Activated CD8-positive, alpha-beta memory T cell treated with anti-CD3 and anti-CD28 coated beads, Interleukin-2, amount 10 ng/mL, durations not matched to agents 7 days and 5 days (primary cell): ENCODE measurements at places on chromosomes 16 and 17. TPM values are rescaled to one million over a fixed set of nuclear protein-coding genes. Genes with fewer than 3 reads are reported as not detected.

DNA sequence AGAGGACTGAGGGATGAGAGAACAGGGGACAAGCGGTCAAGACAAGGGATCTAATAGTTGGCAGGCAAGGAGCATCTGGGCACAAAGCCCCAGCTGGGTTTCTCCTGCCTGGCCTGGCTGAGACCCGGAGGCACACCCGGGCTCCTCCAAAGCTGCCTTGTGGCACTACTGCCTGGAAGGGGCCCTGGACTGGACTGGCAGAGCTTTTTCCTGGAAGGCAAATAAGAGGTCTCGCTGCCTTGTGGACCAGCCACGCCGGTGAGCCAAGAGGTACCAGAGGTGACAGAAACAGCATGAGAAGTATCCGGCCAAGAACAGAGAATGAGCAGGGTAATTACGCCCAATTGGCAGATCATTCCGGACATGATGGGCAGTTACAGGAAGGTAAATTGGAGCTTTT, 64.6 kb downstream of the GTF3C1 start:
- no peak for DNase-seq

DNA sequence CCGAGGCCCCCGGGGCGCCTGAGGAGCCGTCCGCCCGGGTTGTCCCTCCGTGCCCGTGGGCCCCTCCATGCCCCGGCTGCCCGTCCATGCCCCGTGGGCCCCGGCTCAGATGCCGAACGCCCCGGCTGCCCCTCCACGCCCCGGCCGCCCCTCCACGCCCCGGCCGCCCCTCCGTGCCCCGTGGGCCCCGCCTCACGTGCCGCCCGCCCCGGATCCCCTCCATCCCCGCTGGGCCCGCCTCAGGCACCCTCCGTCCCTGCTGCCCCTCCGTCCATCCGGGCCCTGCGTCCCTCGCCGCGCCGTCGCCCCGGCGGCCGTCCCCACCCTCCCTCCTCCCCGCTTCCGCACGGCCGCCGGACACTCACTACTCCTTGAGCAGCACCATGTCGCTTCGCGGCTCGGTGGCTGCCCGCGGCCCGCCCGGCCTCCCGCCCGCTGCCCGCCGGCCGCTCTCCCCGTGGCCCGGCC, 382 bp downstream of the PITPNA start:
- DNase-seq: no peak

DNA sequence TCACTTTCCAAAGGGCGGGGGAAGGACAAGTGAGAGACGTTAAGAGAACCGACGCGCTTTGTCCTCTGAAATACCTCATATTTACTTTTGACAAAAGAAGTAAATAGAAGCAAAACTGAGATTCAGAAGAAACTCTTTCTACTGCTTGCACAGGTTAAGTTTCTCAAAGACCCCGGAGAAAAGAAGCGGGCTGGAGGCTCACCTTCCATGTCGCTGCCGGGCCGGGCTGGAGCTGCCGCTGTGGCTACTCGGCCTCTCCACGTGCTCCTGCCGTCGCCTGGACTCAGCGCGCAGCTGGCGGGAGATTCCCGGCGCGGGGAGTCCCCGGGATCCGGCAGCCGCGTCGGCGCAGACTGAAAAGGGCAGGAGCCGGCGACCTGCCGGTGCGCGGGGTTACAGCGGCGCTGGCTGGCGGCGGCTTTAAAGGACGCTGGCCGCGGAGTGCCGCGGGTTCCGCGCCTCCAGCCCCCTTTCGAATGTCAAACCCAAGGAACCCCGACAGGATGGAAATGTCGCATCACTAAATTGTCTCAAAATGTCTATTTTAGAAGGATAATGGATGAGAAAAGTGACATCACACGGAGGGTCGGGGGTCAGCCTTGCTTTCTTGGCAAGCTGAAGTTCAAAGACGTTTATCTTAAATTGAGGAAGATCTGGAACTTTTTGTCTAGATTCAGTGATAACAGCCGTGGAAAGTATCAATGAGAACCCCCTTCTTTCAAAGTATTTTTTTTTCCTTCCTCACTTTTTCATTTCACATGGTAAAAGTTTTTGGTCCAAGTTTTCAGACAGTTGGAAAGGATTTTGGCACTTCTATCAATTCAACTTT, at the start of gene IKZF3:
IKZF3 (minus strand) TSS at position 395 of the 829 bp plus-strand sequence; CDS start at position 209, 186 bp downstream.
- peak; percentile 87 for DNase-seq

DNA sequence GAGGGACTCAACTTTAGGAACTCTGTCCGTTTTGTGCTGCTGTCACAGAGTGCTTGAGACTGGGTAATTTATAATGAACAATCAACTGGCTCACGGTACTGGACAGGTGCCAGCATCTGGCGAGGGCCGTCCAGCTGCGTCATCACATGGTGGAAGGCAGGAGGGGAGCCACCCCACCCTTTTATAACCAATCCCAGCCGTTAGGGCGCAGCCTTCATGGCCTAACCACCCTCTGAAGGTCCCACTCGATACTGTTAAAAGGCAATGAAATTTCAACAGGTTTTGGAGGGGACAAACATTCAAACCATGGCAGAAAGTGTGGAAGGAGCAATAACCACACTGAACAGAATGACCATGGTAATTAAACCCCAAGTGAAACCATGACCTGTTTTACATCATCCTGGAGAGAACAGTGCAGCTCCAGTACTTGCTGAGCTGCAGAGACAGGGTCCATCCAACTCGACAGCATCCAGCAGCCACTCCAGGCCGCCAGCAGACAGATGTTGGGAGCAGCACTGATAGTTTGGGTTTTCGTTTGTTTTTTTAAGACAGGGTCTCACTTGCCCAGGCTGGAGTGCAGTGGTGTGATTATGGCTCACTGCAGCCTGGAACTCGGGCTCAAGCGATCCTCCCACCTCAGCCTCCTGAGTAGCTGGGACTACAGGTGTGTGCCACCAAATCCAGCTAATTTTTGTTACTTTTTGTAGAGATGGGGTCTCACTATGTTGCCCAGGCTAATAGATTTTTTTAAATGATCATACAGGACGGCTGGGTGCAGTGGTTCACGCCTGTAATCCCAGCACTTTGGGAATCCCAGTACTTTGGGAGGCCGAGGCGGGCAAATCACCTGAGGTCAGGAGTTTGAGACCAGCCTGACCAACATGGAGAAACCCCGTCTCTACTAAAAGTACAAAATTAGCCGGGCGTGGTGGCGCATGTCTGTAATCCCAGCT, 11.0 kb downstream of the CHMP6 start:
- no peak for DNase-seq

DNA sequence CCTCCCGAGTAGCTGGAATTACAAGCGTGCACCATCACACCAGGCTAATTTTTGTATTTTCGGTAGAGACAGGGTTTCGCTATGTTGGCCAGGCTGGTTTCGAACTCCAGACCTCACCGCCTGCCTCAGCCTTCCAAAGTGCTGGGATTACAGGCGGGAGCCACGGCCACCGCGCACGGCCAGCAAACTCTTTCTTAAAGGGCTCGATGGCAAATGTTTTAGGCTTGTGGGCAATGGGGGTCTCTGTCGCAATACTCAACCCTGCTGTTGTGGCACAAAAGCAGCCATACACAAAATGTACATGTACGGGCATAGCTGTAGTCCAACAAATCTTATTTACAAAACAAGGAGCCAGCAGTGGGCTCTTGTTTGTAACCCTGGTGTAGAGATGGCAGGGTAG, 18.4 kb downstream of the PARN start:
- DNase-seq: no peak

DNA sequence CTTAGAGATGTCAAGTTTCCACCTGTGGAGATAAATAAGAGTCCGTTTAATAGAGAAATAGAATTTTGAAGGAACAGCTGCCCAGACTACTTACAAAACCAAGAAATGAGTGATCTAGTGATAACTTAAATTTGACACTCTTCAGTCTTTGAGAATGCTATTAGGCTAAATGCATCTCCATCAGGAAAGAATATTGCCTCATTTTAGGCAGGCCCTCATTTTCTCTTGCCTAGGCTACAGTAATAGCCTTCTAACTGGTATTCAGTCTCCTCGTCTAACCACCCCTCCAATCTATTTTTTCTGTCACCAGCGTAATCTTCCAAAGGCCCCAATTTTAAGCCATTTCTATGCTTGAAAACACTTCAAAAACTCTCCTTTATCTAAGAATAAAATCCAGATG, 537.8 kb upstream of the CA10 start:
- DNase-seq: no peak

DNA sequence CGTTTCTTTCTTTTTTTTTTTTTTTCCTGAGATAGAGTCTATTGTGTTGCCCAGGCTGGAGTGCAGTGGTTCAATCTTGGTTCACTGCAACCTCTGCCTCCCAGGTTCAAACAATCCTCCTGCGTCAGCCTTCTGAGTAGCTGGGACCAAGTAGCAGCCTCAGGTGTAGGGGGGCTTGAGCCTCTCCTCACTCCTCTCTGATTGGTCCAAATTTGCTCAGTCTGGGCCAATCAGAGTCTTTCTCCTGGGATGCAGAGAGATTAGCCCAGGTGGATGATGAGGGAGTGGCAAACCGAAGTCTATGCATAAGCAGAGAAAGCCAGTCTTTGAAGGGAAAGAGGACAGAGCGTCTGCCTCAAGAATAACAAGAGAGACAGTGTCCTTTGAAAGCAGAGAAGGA, 99.0 kb downstream of the BMERB1 start:
- no peak for DNase-seq

GRCh38 chr17:28043741-28044140, 1.3 kb downstream of the NLK start:
- no peak for DNase-seq

- DNase-seq: no peak
Measured at GRCh38 chr16:88287219-88287618, 95.5 kb upstream of the ZNF469 start.

DNA sequence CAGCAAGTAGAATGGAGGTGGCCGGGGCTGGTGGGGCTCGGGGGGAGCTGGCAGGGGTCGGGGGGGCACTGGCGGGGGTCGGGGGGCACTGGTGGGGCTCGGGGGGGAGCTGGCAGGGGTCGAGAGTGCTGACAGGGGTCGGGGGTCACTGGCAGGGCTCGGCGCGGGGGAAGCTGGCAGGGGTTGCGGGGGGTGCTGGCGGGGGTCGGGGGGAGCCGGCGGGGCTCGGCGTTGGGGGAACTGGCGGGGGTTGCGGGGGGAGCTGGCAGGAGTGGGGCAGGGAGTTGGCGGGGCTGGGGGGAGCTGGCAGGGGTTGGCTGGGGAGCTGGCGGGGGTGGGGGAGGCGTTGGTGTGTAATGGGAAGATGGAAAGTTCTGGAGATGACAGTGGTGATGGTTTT, 25.1 kb downstream of the CCDC57 start:
- DNase-seq: no peak

DNA sequence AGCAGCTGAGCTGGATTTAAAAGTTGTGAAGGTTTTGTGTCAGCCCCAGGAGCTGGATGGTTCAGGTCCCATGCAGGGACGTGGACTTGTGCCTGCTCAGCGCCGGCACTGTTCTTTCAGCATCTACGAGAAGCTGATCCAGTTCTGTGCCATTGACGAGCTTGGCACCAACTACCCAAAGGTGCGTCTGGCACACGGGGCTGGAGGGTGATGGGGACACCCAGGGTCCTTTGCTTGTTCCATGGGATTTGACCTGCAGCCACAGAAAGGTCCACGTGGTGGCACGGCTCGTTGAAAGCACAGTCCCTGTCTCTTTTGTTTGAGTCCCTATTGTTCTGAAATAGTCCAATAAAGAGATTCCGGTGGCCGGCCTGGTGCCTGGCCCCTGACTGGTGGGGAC, 18.1 kb upstream of the ITGB4 start:
- no peak for DNase-seq

DNA sequence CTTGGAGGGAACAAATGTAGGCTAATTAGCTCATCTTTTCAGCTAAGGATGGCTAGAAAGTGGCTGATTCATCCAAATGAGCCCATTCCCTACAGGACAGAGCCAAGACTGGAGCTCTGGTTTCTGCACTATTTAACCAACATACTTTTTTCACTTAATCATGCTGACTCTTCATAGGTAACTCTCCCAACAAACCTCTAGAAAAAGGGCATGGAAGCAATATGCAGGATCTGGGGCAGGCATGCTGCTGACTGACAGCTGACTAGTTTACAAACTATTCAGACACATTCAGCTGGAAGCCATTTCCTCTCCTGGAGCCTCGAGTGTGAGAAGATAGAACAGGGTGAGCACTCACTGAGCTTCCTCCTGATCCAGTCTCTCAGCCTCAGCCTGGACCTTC, 6.2 kb downstream of the BECN1 start:
- no peak for DNase-seq

DNA sequence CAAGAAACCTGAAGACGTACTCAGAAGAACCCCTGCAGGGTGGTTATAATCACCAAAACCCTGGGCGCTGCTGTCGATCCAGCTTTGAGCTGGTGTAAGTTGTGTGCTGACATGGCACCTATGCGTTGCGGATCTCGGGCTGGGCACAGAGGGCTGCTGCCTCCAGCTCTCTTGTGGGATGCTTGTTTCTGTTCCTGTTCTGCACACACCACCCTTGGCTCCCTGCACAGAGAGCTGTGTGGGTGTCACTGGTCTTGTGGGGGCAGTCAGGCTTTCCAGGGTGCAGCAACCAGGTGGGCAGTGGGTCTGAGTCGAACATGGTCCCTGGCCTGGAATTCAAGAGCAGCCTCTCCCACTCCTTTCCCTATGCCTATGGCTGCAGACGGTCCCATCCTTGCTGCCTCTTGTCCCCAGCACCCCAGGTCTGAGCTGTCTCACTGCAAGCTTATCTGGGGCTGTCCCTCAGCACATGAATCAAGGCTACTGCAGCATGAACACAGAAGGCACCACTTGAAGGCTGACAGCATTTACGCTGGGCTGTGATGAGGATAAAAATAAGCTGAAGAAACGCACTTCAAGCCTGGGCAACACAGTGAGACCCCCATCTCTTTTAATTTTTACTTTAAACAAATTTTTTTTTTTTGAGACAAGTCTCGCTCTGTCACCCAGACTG, 20.1 kb downstream of the ZNF276 start:
- no peak for DNase-seq

DNA sequence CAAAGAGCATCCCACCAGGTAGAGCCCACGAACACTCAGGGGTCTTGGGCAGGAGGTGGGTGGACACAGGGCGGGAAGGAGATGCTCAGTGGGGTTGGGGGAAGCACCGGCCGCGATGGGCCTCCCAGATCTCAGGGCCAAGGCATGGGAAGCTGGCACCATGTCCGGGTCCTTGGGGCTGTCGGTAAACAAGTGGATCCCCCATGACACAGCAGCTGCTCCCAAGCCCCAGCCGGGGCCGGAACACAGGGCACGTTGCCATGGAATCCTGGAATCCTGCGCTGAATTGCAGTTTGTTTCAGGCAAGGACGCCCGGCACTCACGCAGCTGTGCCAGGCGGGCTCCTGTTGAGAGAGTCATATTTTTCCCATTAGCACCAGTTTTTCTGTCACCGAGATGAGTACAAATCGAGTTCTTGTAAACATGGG, 23.0 kb upstream of the CHMP6 start:
- DNase-seq: no peak

- DNase-seq: no peak
Measured at GRCh38 chr16:86725401-86725800, 147.1 kb downstream of the FOXL1 start.

The CRYM gene
- total RNA-seq: not detected

The SOX15 gene
- 0.21 TPM for total RNA-seq

The SLC35G6 gene
- not detected for total RNA-seq

The MYH13 gene
- total RNA-seq: not detected

The HS3ST2 gene
- not detected for total RNA-seq

The PDF gene
- total RNA-seq: 18.3 TPM

The CDH1 gene
- total RNA-seq: 0.09 TPM

The SCN4A gene
- total RNA-seq: 0.02 TPM
